ENCODE measurements at places on chromosomes 7 and 10.

GRCh38 chr7:118250860-118251494, 26.5 kb downstream of the ANKRD7 start:
- peaks cover 6% of the 10 kb centered on the region for H3K27me3 ChIP-seq
- H3K4me3 ChIP-seq, result no peak overlapping the region
- no peak overlapping the region for H3K27ac ChIP-seq
- H3K4me1 ChIP-seq, result no peaks in the 10 kb centered on the region

DNA sequence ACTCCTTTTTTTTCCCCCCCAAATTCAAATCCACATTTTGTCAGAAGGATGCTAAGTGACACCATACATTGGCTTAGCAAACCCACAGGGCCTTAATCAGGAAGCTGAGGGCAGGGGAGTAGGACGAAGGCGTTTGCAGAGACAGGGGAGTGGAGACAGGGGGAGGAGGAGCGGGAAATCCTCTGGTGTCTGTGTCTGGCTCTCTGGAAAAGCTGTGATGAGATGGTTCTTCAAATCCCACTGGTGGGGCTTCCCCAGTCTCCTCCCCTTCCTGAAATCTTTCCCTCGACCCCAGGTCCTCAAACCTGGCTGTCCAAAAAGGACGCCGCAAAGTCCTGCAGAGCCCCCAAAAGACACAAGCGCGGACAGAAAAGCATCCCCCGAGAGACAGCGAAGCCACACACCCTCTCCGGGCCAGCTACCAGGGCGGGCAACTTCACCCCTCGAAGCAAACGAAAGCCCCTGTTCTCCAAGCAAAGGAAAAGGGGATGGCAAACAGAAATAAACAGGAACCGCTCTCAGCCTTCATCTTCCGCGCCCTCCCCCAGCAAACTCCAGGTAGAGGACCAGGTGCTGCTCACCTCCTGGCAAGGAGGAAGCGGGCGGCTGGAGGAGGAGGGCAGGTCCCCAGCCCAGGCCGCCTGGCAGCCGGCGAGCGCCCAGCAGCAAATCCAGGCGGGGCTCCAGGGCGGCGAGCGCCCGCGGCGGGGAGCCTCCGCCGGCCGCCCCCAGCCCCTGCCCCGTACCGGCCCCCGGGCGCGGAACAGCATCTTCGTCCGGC, 520 bp downstream of the ELAPOR2 start:
- peaks cover 7% of the 10 kb centered on the region for H3K4me1 ChIP-seq
- H3K4me3 ChIP-seq, result peak overlapping the region; percentile 5
- peaks cover 23% of the 10 kb centered on the region for H3K27me3 ChIP-seq
- H3K36me3 ChIP-seq, result no peaks in the 10 kb centered on the region
- H3K27ac ChIP-seq, result no peak overlapping the region

- H3K36me3 ChIP-seq, result no peaks in the 10 kb centered on the region
- DNase-seq, result no peak
- no peak overlapping the region for H3K4me3 ChIP-seq
- H3K4me1 ChIP-seq, result no peaks in the 10 kb centered on the region
These were observed 142.6 kb upstream of the RNF32 start for GRCh38 chr7:156497776-156498509.

- H3K27ac ChIP-seq, result no peak overlapping the region
- H3K27me3 ChIP-seq, result no peaks in the 10 kb centered on the region
- H3K4me1 ChIP-seq, result no peaks in the 10 kb centered on the region
- H3K4me3 ChIP-seq, result no peak overlapping the region
- DNase-seq, result peak; percentile 37
These were observed 78.3 kb downstream of the SLC25A40 start for GRCh38 chr7:87797798-87798403.

DNA sequence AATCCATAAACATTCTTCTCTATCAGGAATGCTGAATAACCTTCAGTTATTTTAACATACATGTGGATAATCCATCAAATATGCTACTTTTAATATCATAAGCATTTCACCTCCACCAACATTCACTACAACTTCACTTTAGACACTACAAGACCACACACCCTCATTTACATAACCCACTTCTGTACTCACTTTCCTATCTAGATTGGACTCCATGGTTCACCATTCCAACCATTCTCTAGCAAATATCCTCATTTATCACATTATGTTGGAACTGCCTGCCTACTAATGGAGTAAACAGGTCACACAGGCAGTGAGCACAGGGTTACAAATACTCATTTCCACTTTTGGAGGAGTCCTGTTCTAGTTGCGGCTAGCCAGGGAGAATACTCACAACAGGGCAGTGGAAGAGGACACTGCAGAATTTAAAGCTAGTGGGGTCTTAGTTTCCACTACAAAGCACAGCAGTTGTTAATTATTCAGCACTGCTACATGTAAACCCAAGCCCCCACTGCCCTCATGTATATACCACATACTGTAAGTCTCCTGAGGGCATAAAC, 18.4 kb downstream of the SNX13 start:
- no peaks in the 10 kb centered on the region for H3K4me1 ChIP-seq
- H3K27ac ChIP-seq, result no peak overlapping the region
- H3K27me3 ChIP-seq, result no peaks in the 10 kb centered on the region
- H3K36me3 ChIP-seq, result no peaks in the 10 kb centered on the region
- no peak for DNase-seq
- H3K4me3 ChIP-seq, result no peak overlapping the region

DNA sequence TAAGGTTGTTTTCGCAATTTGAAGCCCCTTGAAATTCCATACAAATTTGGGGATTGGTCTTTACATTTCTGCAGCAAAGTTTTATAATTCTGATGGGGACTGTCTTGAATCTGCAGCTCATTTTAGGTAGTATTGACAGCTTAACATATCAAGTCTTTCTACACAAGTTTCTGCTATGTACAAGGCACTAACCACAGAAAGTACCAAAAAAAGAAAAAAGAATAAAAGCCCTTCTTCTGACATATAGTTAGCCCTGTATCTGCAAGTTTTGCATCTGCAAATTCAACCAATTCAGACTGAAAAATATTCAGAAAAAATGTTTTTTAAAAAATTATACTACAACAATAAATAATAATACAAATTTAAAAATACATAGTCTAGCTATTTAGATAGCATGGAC, 15.3 kb downstream of the POT1 start:
- no peak overlapping the region for H3K27ac ChIP-seq
- H3K4me1 ChIP-seq, result no peaks in the 10 kb centered on the region
- peaks cover 21% of the 10 kb centered on the region for H3K36me3 ChIP-seq
- no peak overlapping the region for H3K4me3 ChIP-seq
- H3K27me3 ChIP-seq, result no peaks in the 10 kb centered on the region

DNA sequence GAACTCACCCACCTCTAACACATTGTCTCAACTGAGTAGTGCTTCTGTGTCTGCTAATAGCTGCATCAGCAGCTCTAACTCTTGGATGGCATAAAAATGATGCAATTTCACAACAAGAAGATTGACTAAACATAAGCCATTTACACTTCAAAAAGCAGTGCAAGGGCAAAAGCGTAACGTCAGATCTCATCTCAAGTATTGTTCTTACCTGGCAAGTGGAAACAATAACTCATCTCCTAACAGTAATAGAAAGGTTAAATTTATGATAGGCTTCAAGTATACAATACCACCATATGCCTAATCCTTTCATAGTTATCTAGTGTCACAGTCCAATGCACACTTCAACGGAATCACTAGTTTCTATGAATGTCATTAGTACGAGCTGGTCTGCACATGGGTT, 14.8 kb downstream of the TPK1 start:
- no peaks in the 10 kb centered on the region for H3K4me1 ChIP-seq
- H3K27me3 ChIP-seq, result no peaks in the 10 kb centered on the region
- no peak overlapping the region for H3K27ac ChIP-seq
- no peaks in the 10 kb centered on the region for H3K36me3 ChIP-seq
- H3K4me3 ChIP-seq, result no peak overlapping the region
- DNase-seq, result no peak

- H3K27ac ChIP-seq, result no peak overlapping the region
- no peak for DNase-seq
- H3K27me3 ChIP-seq, result no peaks in the 10 kb centered on the region
- H3K36me3 ChIP-seq, result no peaks in the 10 kb centered on the region
These were observed 7.3 kb upstream of the OR2A2 start for GRCh38 chr7:144102041-144102440.

Measured in CD14-positive monocyte (primary cell).